ENCODE measurements at places on chromosomes 16 and 17. TPM values are rescaled to one million over a fixed set of nuclear protein-coding genes. Genes with fewer than 3 reads are reported as not detected.

Gene PDE6G
- not detected for total RNA-seq

- no peak for DNase-seq
Observed at GRCh38 chr17:81486199-81486810, 26.3 kb downstream of the ACTG1 start.

- DNase-seq = no peak
Observed at GRCh38 chr16:22971346-22971924, 157.5 kb downstream of the HS3ST2 start.

Gene CD7
- total RNA-seq = not detected

- no peak for DNase-seq
Observed at GRCh38 chr16:50535506-50536257, 12.5 kb upstream of the NKD1 start.

DNA sequence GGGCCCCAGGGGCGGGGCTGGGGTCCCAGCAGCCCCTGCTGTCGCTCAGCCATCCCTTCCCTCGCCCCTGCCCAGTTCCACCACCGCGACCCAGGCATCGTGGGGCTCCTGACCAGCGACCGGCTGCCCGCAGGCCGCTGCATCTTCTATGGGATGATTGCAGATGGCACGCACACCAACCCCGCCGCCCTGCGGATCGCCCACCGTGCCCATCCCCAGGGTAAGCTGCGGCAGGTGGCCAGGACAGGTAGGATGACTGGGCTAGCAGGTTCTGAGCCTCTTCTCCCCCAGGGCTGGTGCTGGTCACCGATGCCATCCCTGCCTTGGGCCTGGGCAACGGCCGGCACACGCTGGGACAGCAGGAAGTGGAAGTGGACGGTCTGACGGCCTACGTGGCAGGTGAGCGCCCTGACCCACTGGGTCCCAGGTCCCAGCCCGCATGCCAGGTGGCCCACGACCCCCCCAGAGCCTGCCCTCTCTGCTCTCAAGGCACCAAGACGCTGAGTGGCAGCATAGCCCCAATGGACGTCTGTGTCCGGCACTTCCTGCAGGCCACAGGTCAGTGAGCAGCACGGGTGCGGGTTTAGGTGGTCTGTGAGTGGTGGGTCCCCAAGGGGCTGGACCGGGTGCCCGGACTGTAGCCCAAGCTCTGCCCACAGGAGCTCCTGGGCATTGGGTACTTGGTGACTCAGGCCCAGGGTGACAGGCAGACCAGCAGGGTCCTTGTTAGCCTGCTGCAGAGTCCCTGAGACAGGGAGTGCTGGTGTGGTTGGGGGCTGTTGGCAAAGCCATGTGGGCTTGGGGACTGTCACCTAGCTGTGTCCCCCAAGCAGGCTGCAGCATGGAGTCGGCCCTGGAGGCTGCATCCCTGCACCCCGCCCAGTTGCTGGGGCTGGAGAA, 2.8 kb downstream of the CEMP1 start:
- DNase-seq = no peak

DNA sequence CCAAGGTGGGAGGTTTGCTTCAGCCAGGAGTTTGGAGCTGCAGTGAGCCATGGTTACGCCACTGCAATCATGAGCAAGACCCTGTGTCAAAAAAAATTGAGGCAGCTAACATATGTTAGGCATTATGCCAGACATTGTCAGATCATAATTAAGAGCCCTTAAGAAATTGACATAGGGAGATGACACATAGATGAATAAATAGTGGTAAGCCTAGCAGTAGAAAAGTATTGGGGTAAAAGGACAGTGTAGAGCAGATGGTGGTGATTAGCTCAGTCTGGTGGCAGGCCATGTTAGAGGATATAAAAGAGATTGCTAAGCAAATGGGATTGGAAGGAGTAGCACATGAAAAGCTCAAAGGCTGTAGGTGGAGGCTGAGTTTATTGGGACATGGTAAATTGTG, 22.6 kb downstream of the SRCAP start:
- no peak for DNase-seq

DNA sequence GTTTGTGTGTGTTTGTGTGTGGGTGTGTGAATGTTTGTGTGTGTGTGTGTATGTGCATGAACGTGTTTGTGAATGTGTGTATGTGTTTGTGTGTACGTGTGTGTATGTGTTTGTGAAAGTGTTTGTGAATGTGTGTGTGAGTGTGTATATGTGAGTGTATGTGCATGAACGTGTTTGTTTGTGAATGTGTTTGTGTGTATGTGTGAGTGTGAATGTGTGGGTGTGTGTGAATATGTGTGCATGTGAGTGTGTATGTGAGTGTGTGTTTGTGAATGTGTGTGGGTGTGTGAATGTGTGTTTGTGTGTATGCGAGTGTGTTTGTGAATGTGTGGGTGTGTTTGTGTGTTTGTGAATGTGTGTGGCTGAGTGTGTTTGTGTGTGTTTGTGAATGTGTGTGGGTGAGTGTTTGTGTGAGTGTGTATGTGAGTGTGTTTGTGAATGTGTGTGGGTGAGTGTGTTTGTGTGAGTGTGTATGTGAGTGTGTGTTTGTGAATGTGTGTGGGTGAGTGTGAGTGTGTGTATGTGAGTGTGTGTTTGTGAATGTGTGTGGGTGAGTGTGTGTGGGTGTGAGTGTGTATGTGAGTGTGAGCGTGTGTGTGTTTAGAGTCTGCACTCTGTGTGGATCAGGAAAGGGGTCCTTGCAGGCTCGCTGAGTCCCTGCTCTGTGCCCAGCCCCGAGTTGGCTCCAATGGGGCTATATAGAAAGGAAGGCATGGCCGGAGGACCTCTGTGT, 890 bp upstream of the CD300A start:
- no peak for DNase-seq

Gene ZP2
- not detected for total RNA-seq

DNA sequence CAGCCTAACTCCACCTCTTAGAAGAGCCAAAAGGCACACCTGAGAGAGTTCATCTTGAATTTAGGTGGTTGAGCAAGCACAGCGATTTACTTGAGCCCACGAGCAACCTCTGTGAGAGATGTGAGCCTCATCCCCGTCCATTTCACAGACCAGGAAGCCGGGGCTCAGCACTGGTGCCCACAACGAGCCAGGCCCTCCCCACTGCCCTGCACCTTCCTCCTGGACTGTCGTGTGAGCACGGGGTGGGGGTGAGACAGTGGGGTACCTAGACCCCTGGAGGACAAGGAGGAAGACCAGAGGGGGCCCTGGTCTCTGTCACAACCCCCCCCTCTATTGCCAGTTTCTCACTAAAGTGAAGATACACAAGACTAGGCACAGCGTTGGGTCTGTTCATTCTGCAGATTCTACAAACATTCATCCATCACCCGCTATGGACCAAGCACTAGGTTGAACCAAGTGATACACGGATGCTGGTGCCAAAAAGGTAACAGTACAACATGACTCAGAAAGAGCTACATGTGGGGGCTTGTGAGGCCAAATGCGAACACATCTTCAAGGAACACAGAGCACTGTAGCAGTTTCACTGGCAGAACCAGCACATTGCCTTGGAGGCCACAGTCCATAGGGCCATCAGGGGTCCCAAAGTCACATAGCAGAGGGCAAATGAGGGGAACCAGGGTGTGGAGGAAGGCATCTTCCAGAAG, 231.9 kb downstream of the PARN start:
- no peak for DNase-seq

GRCh38 chr17:27216836-27217235, 77.1 kb upstream of the WSB1 start:
- no peak for DNase-seq

GRCh38 chr16:14284930-14285512, 213.9 kb downstream of the MRTFB start:
- DNase-seq = no peak

GRCh38 chr17:77364941-77365583, 224.3 kb downstream of the SEC14L1 start:
- no peak for DNase-seq

DNA sequence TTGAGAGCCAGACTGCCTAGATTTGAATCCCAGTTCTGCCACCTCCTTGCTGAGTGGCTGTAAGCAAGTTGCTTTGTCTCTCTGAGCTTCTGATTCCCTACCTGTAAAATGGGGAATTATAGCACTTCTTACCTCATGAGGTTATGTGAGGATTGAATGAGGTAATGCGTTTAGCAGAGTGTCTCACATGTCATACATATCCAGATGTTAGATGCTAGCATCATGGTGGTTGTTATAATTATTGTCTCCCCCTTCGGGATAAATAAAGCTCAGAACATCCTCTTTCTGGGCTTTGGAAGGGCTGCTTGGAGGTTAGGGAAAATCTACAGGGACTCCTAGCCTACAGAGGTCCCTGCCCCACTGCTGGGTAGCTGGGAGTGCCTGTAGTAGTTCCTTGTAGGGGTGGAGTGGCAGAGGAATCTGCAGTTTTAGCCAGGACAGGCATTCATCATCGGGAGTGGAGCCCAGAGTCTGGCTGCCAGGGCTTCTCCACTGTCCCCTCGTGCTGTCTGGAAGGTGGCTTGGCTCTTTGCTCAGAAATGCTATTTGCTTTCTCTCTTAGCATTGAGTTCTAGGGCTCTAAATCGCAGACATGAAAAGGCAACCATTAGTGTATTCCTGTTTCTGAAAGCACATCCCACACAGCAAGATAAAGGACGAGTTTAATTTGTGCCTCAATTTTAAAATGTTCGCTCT, 137.9 kb upstream of the CACNG3 start:
- DNase-seq = no peak

GRCh38 chr17:69516911-69517310, 102.4 kb downstream of the MAP2K6 start:
- DNase-seq = no peak

Gene PPM1E
- 55.1 TPM for total RNA-seq

GRCh38 chr16:18969050-18969854, 14.5 kb upstream of the TMC7 start:
- peak; percentile 79 for DNase-seq

GRCh38 chr17:61335105-61335844, 64.4 kb upstream of the TBX2 start:
- DNase-seq = no peak

Gene PYDC1
- 0.78 TPM for total RNA-seq

Gene UNC45B
- 0.31 TPM for total RNA-seq

Gene TMC5
- not detected for total RNA-seq

- no peak for DNase-seq
Observed at GRCh38 chr17:76384987-76385891, 830 bp downstream of the SPHK1 start.

DNA sequence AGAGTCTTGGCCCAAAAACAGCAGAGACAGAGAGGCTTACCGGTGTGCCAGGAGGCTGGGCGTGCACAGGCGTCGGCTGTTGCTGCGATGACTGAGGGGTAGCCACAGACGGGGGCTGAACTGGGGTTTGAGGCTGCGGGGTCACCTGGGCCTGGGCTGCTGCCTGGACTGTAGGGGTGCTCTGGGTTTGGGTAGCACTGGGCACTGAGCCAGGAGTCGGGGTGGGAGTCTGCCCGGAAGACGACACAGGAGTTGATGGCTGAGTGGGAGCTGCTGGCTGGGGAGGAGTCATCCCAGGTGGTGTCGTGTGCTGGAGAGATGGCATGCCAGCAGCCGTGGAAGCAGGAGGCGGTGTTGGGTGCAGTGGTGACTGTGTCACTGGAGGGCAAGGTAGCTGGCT, 53.2 kb upstream of the TRAP1 start:
- DNase-seq = no peak

- DNase-seq = no peak
Observed at GRCh38 chr16:21281698-21282389, 3.8 kb upstream of the CRYM start.

Gene ABCC3
- 0.16 TPM for total RNA-seq

Gene SLC4A1
- total RNA-seq = 5.8 TPM

Gene ABCA6
- 3.7 TPM for total RNA-seq

- no peak for DNase-seq
Observed at GRCh38 chr17:6420173-6420641, 14.7 kb downstream of the AIPL1 start.

DNA sequence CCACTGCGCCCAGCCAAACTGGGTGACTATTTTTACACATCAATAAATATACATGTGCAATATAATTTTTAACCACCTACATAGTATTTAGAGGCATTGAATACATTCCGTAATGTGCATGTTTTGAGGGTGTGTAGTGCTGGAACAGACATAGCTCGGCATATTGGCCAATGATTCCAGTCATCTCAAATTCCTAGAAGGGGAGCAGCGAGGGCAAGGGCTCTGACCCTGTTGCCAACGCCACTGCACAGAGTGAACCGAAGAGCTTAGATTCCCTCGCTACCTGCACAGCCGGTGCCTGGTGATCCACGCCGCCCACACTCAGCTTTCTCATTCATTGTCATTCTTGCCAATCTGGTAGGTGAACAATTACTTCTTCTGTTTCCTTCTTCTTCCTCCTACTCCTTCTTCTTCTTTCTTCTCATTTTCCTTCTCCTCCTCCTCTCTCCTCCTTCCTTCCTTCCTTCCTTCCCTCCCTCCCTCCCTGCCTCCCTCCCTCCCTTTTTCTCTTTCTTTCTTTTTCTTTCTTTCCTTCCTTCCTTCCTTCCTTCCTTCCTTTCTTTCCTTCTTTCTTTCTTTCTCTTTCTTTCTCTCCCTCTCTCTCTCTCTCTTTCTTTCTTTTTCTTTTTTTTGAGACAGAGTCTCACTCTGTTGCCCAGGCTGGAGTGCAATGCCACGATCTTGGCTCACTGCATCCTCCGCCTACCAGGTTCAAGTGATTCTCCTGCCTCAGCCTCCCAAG, 26.3 kb upstream of the ATP2A3 start:
- no peak for DNase-seq

Gene GLOD4
- 60.2 TPM for total RNA-seq

- no peak for DNase-seq
Observed at GRCh38 chr16:9092978-9093344, 1.5 kb downstream of the HAPSTR1 start.

DNA sequence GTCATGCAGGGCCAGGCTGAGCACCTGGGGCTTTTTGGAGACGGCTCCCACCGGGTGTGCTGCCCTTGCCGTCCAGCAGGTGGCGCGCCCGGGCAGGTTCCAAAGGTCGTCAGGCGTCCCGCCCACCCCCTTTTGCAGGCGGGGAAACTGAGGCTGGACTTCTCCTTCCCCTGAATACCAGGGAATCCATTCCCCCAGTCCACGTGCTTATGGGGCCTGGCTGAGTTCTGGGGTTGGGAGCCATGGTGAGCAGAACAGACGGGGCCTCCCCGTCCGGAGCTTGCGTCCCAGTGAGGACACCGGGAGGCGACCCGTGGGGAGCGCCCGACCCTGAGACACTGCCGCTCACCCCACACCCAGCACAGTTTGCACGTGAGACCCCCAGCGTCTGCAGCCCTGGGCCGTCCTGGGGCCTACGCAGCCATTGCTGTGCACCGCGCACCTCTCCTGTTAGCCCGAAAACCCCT, 51.8 kb upstream of the JPH3 start:
- DNase-seq = no peak

- no peak for DNase-seq
Observed at GRCh38 chr17:13475574-13476223, 126.0 kb downstream of the HS3ST3A1 start.

- DNase-seq = no peak
Observed at GRCh38 chr16:2846511-2847310, 11.3 kb downstream of the PRSS22 start.

- DNase-seq = no peak
Observed at GRCh38 chr17:55037828-55038227, 69.3 kb downstream of the STXBP4 start.

Gene HEATR9
- not detected for total RNA-seq

- DNase-seq = no peak
Observed at GRCh38 chr16:11597235-11598095, 10.7 kb upstream of the LITAF start.

- no peak for DNase-seq
Observed at GRCh38 chr17:17060001-17060922, 18.0 kb downstream of the MPRIP start.

Gene KRT13
- 0.78 TPM for total RNA-seq

- no peak for DNase-seq
Observed at GRCh38 chr16:54411544-54411943, 125.0 kb upstream of the IRX3 start.

GRCh38 chr17:17938388-17939107, 33.7 kb downstream of the TOM1L2 start:
- DNase-seq = no peak

GRCh38 chr16:49824593-49824992, 31.3 kb downstream of the ZNF423 start:
- DNase-seq = no peak

Measured in occipital lobe (tissue), 3 donors.